Stimulated activated CD4-positive, alpha-beta T cell treated with anti-CD3 and anti-CD28 coated beads, Interleukin-4, amount 100 ng/mL, for 48 hours (primary cell): ENCODE measurements at places on chromosomes 13 and 19.

- DNase-seq: no peak
These were observed 21.2 kb downstream of the INSR start for GRCh38 chr19:7272856-7273578.

DNA sequence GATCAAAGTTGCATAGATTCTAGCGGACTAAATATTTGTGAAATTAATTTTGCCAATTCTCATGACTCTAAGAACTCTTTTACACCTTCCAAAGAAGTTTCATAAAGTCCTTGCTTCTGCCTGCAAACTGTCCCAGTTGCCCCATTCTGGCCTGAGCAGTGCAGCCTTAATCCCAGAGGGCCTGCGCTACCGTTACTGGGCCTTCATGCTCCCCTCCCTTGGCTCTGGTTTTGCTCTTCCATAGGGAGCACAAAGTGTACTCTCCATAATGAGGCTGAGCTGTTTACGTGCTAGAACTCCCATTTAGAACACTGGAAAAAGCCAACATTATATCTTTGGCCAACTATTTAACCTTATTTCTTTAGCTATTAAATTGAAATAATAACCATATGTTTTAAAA, 2.1 kb downstream of the MTIF3 start:
- no peak for DNase-seq

- DNase-seq: no peak
These were observed 41.7 kb downstream of the MIPEP start for GRCh38 chr13:23847497-23847896.

DNA sequence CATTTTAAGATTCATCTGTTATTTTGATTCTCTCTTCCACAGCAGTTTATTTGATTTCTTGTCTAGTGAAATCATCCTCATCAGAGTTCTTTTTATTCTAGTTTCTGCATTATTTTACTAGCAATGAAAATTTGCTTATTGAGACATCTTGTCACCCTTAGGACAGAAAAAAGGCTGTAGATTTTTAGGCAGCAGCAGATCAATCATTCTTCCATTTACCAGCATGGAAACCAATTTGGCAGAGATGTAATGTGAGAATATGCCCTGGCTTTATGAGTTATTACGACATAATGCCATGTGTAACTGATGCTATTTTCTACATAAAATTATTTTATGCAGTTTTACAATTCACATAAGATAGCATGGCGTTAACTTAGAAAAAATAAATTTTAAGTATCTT, 688.6 kb upstream of the SLC10A2 start:
- DNase-seq: no peak

DNA sequence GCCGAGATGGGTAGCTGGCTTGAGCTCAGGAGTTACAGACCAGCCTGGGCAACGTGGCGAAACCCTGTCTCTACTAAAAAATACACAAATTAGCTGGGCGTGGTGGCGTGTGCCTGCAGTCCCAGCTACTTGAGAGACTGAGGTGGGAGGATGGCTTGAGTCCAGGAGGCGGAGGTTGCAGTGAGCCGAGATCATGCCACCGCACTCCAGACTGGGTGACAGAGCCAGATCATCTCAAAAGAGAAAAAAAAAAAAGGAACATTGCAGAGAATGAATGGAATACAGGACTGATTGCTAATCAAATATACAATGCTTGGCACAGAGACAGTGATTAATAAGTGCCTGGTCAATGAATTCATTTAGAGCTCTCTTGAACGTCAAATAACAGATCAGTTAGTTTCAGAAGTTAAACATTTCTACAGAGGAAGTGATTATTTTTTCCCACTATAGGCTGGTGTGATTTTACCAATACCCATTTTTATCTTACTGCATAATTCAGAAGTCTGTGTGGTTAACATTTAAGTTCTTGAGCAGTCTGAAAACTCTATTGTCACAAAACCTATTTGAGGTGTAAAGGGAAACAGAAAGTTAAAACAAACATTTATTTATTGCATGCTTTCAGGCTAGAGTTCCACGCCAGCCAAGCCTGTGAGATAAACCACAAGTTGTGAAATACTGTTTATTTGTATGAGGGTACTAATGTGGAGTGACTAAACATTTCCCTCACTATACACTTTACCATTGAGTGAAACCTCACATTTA, 7.7 kb upstream of the TBC1D4 start:
- DNase-seq: no peak

- no peak for DNase-seq
These were observed 451.5 kb upstream of the MIR17HG start for GRCh38 chr13:90896002-90896401.
